ENCODE measurements at places on chromosomes 3 and 15. TPM values are rescaled to one million over a fixed set of nuclear protein-coding genes. Genes with fewer than 3 reads are reported as not detected.

The CATSPER2 gene
- polyA plus RNA-seq = 5.8 TPM

The SNX22 gene
- 2.7 TPM for polyA plus RNA-seq

The SHC4 gene
- polyA plus RNA-seq = 2.6 TPM

The TPRG1 gene
- polyA plus RNA-seq = 1.5 TPM

The SNTN gene
- polyA plus RNA-seq = not detected

The MYRIP gene
- polyA plus RNA-seq = 1.9 TPM

The CIB2 gene
- 29.6 TPM for polyA plus RNA-seq

The BMF gene
- polyA plus RNA-seq = 49.0 TPM

The CMTM7 gene
- polyA plus RNA-seq = 43.0 TPM
